ENCODE measurements at places on chromosomes 3 and 15.

- DNase-seq = no peak
Observed at GRCh38 chr3:60764870-60765269, 486.4 kb downstream of the FHIT start.

- DNase-seq = no peak
Observed at GRCh38 chr15:32646291-32646690, 4.8 kb downstream of the SCG5 start.

GRCh38 chr3:184965639-184966430 is 153.9 kb downstream of the VPS8 start:
- DNase-seq = no peak

DNA sequence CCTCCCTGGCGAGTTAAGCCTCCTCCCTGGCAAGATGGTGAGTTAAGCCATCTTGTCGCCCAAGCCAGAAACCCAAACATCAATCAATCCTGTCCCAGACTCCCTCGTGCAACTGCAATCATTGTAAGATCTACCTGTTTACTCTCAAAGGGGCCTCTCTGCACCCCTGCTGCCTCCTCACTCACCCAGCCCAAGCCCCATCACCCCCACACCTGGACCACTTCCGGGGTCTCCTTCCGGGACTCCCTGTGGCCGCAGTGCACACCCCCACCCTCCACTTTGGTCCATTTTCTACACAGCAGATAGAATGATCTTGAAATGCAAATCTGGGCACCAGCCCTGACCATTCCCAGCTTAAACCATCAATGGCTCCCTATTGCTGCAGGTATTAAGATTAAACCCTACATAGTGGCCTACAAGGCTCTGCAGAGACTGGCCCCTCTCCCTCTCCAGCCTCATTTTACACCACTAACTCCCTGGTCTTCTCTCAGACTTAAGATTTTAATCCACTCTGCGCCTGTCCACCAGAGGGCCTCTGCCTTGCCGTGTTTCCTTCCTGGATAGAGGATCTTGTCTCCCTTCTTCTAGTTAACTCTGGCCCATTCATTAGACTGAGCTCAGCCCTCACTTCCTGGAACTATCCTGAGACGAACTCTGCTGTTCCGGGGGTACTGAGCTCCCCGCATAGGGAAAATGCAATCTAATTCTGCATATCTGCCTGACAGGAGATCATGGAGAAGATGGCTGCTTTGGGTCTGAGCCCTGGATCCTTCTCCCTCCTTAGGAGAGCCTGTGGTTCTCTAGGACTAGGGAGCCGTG is 41.9 kb upstream of the SLC6A1 start:
- peak; percentile 24 for DNase-seq

DNA sequence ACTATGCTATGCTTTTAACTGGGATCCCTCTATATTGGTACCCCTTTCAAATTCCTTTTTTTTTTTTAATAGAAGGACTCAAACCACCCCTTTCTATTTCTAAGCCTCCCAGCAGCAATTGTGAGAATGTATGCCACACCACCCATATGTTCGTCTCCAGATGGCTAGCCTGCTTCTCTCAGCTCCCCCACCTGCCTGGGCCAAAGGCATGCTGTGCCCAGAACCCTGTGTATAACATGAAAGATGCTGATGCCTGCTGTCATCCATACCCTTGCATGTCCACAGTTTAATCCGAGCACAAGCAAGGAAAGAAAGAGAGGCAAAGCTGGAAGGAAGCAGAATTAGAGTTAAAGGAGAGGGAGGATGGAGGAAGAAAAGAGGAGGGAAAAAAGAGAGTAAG is 159.5 kb upstream of the CNTN6 start:
- DNase-seq = no peak

DNA sequence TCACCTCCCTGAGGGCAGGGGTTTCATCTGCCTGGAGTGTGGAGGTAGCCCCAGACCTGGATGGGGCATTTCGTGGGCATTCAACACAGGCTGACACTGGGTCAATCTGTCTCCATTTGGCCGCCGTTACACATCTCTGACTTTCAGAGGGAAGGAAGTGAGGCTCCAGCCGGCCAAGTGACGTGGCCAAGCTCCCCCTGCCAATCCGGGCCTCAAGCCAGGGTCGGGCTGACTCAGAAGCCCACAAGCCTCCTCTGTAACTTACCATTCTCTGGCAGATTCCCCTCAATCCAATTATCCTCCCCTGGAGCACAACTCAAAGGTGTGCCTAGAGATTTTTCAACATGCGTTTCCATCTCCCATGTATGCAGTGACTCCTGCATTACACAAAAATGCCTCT is 227.6 kb downstream of the KLF13 start:
- DNase-seq = peak; percentile 14

GRCh38 chr15:80778964-80779657 is at the start of gene CEMIP:
CEMIP (plus strand) TSS chr15:80779370; CDS start chr15:80873880, 94,510 bp downstream.
- no peak for DNase-seq

- DNase-seq = no peak
Observed at GRCh38 chr3:45319996-45320305, 68.4 kb upstream of the LARS2 start.

GRCh38 chr15:74960995-74961588 is 4.5 kb upstream of the RPP25 start:
- DNase-seq = no peak

GRCh38 chr15:67862750-67863441 is 23.1 kb upstream of the RNU6-1 start:
- no peak for DNase-seq

GRCh38 chr3:52894756-52895155 is 2.6 kb downstream of the STIMATE start:
- DNase-seq = no peak

- DNase-seq = no peak
Observed at GRCh38 chr15:40441565-40442531, 1.1 kb downstream of the BAHD1 start.

DNA sequence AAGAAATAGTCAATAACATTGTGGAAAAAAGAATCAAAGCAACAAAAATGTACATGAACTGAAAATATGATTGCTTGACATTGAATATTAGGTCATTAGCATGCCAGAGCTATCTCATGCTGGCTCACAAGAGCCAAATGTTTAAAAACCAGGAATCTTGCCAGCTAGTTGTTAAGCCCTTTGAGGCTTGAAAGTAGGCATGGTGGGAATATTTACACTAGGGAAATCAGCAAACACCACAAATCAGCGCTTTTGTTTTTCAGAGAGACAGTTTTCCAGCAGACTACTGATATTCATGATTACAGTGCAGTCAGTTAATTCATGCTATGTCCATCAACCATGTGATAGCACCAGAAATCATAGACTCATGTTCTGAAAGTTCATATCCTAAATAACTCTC is 144.8 kb downstream of the ARPP21 start:
- no peak for DNase-seq

DNA sequence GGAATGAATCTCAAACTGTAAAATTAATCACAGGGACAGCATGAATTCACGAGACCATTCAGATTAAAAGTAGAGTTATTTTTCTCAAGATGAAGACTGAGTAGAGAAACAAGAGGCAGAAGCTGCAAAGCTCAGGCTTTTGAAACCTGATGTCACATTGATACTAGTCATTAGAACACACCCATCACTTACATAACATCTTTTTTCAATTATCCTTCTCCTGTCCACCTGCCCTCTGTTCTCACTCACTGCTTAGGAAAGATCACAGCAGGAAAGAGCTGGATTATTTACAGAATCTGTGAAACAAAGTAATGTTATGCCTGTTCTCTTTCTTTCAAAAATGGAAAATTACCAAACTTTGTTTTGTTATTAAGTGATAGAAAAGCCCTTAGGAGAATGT is 72.0 kb upstream of the CDAN1 start:
- no peak for DNase-seq

DNA sequence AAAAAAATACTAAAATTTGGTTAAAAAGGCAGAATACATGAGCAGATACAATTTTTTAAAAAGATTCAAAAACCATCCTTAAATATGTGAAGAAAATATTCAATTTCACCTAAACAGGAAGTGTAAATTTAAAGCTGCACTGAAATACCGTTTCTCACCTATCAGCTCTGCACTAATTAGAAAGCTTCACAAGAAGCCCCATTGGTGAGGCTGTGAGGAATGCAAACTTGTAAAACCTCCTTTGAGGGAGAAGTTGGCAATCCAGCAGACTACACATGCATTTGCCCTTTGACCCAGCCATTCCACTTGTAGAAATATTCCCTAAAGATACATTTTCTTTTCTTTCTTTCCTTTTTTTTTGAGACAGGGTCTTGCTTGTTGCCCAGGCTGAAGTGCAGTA is 18.8 kb downstream of the BLM start:
- DNase-seq = no peak

- DNase-seq = no peak
Observed at GRCh38 chr15:77550301-77551251, 82.1 kb downstream of the LINGO1 start.

DNA sequence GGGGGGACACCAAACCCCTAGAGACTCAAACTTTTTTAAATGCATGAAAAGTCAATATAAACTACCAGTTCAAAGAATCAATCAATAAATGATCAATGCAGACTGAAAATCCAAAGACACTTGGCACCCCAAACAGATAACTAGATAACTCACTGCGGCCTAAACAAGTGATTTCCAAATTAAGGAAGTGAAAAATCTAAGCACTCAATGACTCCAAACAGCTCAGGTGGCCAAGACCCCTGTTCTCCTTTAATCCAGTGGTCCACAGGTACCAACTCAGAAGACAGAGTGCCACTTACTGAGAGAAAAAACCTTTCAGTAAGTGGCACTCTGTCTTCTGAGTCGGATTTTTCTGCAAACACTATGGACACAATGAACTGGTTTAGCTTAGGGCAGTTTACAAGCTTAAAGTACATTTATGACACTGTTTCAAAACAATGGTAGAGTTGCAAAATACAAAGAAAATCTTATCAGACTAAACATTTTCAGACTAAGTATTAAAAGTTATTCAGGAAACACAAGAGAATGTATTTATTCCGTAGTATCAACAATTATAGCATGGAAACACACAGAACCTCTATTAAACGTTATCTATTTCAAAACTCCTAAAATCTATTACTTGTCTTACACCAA is 4.7 kb downstream of the DLG1 start:
- no peak for DNase-seq

- DNase-seq = no peak
Observed at GRCh38 chr3:95905182-95905581, 909.2 kb upstream of the EPHA6 start.

- DNase-seq = no peak
Observed at GRCh38 chr3:89171687-89172545, 64.5 kb downstream of the EPHA3 start.

DNA sequence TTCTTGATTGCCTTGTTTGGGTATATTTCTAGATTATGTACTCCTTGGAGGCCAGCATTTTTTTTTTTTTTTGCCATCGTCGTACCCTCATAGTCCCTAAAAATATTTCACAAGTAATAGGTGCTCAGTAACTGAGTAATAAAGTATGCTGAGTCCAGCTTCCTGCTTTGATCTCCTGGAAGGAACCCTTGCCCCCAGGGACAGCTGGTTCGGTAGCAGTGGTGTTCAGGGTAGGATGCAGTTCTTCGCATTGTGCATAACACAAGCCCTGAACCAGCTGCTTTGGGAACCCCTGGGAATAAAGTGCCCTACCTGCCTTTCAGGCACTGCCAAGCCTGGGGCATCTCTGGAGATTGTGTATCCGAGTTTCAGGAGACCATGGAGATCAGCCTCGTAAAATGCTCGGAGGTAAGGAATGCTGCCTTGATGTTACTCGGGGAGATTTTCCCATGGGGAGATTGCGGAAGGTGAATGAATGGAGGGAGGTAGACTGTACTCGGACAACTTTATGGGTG is 7.6 kb downstream of the MYZAP start:
- no peak for DNase-seq

- no peak for DNase-seq
Observed at GRCh38 chr3:177197727-177198460, 612 bp upstream of the TBL1XR1 start.

DNA sequence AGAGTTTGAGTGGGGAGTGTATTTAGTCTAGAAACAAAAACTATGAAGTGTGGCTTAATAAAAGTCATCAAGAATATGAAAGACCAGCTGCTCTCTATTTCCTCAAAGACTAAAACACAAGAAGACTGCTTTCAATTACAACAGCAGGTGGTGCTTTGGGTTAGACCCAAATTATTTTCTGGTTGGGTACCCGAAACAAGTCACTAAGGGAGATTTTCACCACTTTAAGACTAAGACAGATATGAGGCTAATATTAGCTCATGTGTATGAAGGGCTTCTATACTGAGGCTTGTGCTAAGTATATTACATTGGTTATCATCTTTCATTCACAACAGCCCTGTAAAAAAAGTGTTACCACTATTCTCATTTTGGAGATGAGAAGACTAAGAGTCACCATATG is 43.1 kb downstream of the COL8A1 start:
- DNase-seq = no peak

DNA sequence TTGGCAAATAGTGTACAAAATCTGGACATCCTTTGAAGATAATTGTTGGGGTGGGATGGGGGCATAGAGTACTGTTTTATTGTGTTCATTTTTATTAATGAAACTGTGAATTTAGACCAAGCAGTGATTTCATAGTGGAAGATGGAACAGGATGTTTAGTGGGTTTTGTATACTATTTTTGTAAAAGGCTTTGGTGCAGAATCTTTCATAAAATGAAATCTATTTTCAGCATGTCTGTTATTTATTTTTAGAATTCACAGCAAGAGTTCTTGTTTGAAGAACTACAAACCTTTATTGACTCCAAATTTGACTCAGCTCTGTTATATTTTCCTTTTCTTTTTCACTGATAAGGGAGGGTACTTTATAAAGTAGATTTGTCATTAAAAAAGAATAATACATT is 145.4 kb downstream of the AKAP13 start:
- no peak for DNase-seq

- no peak for DNase-seq
Observed at GRCh38 chr3:115980709-115981108, 357.4 kb downstream of the GAP43 start.

GRCh38 chr15:94845390-94845716 is 614.0 kb downstream of the MCTP2 start:
- no peak for DNase-seq

DNA sequence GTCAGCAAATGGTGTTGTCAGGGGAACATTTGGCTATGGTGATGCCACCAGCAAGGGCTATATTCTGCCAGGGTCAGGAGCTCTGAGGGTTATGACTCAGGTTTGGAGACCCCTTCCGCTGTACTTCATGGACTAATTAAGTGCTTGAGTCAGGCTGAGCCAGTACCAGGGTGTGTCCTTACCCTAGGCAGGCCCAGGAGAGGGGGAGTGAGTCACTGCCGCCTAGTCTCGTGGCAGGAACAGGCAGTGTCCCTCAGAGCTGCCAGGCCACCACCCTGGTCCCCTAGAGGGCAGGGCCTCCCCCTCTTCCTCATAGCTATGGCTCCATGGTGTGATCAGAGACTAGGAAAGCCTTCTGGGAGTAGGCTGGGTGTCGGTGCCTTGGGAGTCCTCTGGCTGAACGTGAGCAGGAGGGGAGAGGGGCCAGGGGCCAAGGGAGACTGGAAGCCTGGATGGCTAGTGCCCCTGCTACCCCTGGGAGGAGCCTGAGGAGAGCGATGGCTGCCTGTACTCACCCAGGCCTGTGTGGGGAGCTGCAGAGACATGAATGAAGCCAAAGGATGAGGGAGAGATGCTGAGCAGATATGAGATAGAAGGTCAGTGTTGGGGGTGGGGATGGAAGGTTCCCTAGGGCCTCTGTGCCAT is 10.6 kb downstream of the MAPKAPK3 start:
- peak; percentile 88 for DNase-seq

All from HS-27A (cell line).